ENCODE measurements at places on chromosomes 11 and 22.

DNA sequence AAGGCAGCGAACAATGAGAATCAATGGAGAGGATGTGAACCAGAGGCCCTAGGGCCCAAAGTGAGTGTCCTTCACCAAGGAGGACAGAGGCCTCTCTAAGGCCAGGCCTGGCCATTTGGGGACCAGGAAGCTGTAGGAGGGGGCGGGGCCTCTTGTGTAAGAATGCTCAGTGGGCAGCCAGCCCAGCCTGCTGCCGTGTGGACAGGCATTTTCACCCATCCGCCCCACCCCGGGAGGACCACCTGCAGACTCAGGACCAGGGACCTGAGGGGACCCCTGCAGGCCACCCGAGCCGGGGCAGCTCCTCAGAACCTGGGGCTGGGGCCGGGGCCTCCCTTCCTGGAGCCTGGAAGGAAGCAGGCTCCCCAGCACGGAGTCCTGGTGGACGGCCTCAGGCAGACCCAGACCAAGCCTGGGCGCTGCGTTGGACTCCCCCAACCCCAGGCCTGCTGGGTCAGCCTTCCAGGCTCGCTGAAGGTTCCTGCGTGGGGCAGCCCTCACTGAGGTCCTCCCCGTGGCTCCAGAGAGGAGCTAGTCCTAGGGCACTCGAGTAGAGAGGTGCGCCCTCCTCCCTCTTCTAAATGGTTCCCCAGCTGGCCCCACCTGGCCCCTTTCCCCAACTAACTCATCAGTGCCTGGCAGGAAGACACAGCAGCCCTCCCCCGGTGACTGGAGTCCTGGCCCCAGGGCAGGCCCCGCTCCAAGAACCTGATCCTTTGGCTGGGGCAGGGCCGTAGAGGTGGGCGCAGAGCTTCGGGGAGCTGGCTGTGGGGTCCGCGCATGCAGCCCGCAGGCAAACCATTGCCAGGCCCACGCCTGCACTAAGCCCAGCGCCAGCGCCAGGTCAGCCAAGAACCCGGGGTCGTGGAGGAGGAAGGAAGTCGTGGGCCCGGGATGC, 1.5 kb upstream of the TRABD start:
- no peak for DNase-seq

GRCh38 chr22:37764622-37765021, 43.1 kb upstream of the GCAT start:
- DNase-seq = no peak

DNA sequence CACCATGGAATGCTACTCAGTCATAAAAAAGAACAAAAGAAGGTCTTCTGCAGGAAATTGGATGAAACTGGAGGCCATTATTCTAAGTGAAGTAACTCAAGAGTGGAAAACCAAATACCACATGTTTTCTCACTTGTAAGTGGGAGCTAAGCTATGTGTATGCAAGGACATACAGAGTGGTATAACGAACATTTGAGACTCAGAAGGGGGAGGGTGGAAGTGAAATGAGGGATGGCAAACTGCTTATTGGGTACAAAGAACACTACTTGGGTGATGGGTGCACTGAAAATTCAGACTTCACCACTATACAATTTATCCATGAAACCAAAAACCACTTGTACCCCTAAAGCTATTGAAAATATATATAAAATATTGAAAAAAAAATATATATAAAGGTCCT, 13.4 kb upstream of the CAT start:
- DNase-seq = no peak

DNA sequence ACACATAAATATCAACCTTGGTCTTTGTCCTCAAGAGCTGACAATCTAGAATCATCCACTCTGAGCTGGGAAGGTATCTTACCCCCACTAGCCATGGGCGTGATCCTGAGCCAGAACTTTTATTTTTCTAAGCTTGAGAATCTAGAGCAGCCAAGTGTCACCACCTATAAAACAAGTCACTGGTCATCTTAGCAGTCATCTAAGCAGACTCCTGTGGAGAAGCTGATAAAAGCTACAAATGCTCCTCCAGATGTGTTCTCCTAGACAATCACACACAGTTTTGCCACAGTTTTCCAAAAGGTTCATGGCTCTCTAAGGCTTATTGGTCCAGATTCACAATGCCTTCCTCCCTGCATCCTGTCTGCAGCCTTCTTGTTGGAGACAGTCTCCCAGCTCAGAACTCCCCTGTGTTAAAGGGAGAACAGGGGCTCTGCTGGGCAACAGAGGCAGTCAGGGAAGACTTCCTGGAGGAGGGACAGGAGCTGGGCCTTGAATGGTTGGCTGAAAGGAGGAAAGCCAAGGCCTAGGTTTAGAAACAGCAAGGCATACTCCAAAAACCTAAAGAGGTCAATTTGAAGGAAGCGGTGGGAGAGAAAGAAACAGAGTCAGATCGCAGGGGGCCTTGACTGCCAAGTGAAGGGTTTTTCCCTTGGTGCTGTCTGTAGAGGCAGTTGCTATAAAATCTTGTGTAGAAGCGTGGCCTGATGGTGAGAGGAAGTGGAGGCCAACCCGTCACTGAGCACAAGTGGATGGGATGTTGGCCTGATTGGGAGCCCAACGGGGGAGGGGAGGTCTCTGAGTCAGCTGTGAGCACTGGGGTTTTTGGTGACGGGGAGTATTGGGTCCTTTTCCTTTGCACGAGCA, 42.0 kb downstream of the ALX4 start:
- no peak for DNase-seq

- DNase-seq = peak; percentile 30
Measured at GRCh38 chr11:11400635-11401232, 47.7 kb upstream of the CSNK2A3 start.

- DNase-seq = no peak
Measured at GRCh38 chr11:70427436-70427835, 29.1 kb downstream of the CTTN start.

DNA sequence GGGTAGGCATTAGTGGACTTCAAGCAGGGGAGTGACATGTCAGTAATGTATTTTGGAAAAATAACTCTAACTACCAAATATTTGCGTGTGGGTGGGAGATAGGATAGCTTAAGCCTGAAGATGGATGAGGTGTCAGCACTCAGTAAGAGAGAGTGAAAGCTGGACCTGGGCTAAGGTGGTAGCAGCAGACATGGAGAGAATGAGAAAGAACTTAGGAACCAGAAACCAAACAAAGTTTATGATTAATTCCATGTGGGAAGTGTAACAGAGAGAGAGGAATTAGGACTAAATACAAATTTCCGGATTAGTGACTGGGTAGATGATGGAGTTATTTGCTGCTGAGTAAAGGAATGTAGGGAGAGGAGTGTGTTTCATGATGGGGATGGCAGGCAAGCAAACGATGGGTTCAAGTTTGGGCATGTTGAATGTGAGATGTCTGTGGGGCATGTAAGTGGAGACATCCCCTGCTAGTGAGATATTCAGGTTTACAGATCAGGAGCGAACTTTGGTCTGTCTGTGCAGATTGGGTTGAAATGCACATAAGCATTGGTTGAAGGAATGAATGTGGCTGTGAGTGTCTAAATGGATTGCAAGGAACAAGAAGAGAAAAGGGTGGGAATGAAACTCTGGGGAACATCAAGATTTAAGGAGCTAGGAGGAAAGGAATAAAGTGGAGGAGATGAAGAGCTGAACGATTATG, 185.6 kb upstream of the MTMR2 start:
- DNase-seq = no peak

DNA sequence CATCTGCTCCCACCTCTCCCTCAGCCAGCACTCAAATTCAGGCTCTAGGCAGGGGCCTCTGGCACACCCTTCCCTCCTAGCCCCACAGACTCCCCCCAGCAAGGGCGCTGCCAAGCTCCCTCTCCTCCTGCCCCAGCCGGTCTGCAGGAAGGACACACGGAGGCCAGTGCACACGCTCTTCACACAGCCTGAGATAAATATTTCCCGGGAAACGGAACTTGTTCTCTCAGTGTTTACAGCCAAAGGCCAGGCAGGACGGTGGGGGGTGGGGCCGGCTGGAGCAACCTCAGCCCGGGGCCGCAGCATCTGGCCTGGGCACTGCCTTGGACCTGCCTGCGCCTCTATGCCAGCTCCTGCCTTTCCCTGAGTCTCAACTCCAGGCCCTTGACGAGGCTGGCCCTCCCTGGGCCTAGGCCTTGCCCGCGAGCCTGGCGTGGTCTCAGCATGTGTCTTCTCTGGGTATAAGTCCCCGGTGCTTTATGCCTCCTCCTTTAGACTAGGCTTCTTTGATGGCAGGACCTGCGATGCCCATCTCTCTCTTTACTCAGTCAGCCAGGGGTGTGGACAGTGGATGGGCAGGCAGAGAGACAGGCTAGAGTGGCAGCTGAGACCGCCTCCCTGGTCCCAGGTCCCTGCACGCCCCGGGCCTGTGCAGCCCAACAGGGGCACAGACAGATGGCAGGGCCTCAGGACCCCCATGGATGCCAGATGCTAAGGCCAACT, 48.4 kb downstream of the PDE2A start:
- DNase-seq = no peak

DNA sequence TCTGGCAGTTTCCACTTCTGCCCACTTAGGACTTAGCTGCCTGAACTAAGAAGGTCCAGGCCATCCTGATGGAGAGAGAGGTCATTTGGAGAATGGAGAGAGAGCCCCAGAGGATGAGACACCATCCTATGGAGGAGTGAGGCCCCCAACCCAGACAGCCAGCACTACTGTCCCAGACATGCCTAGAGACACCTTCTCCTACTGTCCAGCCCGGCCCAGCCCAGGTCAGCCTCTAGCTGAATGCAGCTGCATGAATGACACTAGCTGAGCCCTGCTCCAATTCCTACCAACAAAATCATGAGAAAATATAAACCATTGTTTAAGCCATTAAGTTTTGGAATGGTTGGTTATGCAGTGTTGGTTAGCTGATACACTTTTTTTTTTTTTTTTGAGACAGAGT, 47.4 kb downstream of the APOL3 start:
- DNase-seq = no peak

DNA sequence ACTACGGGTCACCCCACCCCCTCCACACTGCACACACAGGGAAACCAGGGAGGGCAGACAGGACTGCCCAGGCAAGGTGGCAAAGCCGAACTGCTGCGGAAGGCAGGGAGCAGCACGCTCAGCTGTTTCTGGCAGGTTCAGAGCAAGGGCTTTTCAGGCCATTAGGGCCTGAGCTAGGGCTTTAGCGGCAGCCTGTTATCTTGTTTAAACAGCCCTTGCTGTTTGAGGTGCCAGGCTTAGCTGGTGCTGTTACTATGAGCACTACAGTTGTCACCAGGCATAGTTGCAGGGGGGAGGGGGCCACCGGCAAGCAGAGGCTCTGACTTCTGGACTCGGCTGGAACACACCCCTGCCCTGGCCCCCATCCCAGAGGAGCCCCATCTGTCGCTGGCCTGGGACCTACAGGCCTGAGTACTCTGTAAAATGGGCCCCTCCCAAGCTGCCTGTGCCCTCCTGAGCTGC, 34.9 kb downstream of the RSPH14 start:
- DNase-seq = no peak

- DNase-seq = no peak
Measured at GRCh38 chr11:132238331-132238866, 868.0 kb downstream of the NTM start.

DNA sequence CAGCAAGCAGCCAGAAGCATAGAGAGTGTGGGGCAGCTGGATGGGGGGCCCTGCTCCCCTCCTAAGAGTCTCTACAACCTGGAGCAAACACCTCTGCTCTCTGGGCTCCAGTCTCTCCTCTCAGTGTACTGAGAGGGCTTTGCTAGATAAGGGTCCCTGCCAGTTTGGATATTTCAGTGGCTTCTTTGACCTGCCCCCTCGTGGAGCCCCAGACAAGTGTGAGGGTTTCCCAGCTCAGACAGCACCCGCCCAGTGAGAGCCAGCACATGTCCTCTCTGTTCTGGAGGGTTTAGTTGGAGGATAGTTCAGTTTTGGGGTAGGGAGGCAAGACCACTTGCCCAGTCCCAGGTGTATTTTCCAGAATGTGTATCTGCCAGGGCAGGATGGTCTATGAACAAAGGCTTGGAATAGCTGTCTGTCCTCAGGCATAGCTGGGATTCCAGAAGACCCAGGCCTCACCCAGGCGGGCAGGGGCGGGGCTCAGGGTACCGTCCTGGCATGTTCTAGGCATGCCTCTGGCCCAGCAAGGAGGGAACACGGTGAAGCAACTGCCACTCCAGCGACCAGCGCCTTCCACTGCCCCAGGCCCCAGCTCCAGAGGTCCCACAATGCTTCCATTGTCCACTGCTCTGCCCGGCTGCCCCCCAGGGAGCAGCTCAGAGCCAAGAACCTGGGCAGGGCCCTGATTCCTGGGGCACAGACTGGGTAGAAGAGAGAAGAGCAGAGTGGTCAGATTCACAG, 7.5 kb upstream of the MICALL1 start:
- no peak for DNase-seq

GRCh38 chr22:36728505-36728904, 25.0 kb upstream of the CACNG2 start:
- no peak for DNase-seq

DNA sequence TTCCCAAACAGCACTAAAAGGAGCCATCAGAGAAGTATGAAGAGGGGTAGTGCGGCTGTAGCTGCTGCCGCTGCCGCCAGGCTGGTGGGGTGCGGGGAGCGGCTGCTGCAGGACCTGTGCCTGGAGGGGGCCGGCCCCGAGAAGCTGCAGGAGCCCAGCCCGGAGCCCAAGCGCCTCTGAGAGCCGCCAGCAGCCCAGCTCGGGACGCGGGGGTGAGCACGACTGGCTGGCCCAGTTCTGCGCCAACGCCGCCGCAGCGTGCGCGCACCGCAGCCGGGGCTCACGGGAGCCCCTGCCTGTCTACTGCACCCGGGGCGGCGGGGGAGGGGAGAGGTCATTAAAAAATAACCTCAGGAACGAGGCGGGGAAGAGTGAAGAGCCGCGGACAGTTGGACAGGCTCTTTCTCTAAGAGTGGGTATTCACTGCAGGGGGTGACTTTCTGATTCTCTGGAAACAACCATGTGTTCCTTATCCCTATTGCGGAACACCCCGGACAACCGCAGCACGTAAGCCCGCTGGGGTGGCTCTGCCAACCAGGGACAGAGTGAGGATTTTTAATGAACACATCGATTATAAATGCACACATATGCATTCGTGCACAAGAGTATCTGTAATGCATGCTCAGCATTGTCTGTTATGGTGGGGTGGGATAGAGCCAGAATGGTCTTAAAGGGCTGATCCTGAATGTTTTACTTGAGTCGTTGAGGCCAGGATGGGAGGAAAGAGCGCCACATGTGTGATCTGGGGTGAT, 453 bp downstream of the GAS2 start:
- DNase-seq = peak; percentile 62

- no peak for DNase-seq
Measured at GRCh38 chr11:132595711-132596134, 936.6 kb downstream of the OPCML start.

- DNase-seq = no peak
Measured at GRCh38 chr11:74008373-74009229, at the start of gene UCP3. Gene UCP3 (minus strand): TSS chr11:74009085. CDS start chr11:74007042, 2,043 bp downstream.
